H9 (cell line): ENCODE measurements at places on chromosomes 3 and 15. TPM values are rescaled to one million over a fixed set of nuclear protein-coding genes. Genes with fewer than 3 reads are reported as not detected.

Gene SENP7
- 8.0 and 8.4 TPM in 2 replicates for total RNA-seq

- DNase-seq = no peak
Observed at GRCh38 chr15:82798531-82799166, 7.2 kb downstream of the FSD2 start.

DNA sequence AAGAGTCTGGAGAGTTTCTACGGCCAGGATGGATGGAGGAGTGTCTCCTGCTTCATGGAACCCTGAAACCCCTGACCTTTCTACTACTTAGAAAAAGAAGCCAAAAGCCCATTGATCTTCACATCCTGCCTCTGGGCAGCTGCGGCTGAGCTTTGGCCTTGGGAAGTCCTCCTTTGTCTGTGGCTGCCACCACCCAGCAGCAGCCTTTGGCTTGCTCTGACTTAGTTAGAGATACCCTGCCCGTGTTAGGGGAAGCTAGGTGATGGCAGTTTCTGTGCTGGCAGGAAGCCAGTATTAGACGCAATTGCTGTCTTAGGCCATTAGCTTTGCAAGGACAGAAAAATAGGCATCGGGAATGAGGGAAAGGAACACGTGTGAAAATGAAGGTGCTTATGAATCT, 18.8 kb downstream of the APH1B start:
- no peak for DNase-seq

DNA sequence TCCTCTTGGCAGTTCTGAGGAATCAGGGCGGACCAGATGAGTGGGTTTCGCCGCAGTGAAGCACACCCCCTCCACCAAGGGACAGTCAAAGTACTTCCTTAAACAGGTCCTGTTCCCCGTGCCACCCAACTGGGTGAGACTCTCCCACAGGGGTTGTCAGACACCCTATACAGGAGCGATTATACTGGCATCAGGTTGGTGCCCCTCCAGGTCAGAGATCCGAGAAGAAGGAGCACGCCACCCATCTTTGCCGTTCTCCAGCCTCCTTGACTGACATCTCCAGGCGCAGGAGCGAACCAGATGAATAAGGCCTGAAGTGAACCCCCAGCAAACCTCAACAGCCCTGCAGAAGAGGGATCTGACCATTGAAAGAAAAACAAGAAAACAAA, 108.1 kb upstream of the ZBTB20 start:
- no peak for DNase-seq

GRCh38 chr15:68383161-68384074, 48.5 kb downstream of the ITGA11 start:
- DNase-seq = peak; percentile 27

DNA sequence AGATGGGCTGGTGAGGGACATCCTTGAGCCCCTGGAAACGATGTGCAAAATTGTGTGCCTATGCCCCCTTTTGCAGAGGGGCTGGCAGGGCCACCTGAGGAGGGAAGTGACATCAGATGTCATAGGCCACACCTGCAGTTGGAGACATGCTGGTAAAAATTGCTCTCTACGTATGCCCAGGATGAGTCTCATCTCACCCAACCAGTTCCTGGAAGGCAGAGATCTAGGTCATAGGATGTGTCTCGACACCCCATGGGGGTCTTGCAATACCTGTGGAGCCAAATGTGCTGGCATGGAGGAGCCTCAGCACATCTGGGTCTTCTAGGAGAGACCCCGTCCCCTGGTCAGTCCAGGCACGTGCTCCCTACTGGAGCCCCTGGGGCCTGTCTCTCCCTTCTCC, 96.5 kb upstream of the TLE3 start:
- DNase-seq = no peak

- DNase-seq = no peak
Observed at GRCh38 chr3:112096176-112096575, 10.0 kb downstream of the C3orf52 start.

Gene AMIGO3
- 3.0 and 3.8 TPM in 2 replicates for total RNA-seq

Gene CCDC32
- total RNA-seq = 8.9 and 11.1 TPM in 2 replicates

DNA sequence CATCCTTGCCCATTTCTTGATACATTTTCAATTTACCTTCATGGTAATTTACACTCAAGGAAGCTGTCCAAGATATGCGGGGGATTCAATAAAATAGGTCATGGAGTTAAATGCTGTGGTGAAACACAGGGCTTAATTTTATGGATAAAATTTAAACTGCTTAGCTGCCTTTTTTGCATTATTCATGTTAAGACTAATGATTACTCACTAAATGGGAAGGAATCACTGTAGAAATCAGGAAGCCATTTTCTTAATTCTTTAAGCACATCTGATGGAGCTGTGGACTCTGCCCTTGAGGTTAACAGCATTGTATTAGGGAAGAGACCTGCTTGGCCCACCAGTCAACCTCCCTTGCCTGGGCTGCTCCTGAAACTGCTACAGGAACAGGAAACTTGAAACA, 62.5 kb upstream of the RBP1 start:
- no peak for DNase-seq

DNA sequence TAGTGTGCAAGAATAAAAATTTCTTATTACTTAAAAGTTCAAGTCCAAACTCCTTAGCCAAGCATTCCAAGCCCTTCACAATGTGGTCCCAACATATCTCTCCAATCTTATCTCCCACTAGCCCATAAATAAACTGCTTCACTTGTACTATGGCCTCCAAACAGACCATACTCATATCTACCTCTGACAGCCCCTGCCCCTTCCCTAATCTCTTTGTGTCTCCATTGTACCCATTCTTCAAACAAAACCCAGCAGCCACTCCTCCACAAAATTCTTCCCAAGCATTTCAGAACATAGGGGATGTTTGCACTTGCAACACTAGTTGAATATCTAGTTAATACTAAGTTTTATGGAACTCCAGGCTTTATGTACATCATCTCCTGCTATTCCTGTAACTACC, 30.5 kb downstream of the LCMT2 start:
- no peak for DNase-seq

DNA sequence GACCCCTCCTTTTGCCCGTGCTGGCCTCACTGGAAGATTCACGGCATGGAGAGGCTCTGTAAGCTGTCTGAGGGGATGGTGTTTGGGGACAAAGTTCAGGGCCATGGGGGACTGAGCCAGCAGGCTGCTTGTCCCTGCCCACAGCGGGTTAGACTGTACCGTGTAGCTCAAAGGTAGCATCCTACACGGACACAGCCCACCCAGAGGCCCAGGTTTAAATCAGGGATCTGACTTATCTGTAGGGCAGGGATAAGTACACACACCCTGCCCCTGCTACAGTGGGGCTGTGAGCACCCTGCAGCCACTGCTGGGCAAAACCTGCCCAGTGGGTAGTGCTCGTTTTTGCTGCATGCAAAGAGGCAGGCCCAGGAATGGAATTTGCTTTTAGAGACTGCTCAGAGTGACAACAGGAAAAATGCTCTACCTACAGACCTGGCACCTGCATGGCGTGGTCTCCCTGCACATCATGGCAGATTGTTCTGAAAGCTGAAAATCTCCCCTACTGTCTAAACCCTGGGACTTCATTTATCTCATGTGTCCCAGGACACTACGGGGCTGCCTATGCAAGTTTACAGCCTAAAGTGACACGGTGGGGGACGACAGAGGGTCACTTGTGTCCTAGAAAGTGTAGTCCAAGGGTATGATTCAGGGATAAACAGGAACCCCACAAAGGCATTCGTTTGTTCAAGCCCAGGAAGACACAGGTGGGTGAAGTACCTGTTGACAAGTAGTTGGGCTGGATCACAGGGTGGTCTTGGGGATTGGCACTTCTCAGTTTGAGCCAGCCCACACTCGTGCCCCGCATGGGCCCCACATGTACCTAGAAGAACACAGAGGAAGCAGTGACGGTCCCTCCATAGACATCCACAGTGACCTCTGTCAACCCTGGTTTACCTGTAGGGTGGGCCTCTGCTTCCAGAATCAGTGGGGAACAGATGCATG, 27.7 kb downstream of the CHDH start:
- no peak for DNase-seq

GRCh38 chr3:58281069-58281468, 25.0 kb upstream of the RPP14 start:
- no peak for DNase-seq

DNA sequence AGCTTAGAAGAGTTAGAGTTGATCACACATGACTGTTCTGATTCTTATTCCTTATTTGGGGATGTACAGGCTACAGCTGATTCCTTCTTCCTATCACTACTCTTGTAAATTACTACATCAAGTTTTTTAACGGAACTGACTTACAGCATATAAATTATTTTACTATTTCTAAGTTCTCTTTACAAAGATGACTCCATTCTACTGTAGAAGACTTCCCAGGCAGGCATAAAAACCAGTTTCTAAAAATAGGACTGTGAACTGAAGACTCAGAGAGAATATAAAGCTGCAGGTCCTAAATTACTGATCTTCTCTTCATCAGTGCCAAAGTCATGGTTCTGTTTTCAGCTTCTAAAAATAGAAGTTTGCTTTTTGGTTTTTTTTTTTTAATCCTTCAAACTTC, 38.9 kb downstream of the ANO10 start:
- DNase-seq = no peak

DNA sequence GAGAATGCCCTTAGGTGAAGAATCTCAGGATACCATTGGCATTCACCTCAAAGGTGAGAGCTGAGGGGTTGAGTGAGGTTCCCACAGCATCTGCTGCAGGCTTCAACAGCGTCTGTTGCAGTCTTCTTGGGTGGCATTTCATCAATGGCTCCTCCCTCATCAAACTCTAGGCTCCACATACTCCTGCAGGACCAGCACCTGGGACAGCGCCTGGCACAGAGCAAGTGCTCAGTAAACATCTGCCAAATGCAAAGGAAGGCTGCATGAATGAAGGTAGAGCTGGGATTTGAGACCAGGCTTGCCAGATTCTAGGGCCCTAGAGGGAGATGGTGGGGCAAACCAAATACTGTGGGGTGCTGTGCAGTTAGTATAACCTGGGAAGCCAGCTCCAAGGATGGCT, 9.6 kb downstream of the TRH start:
- peak; percentile 35 for DNase-seq

GRCh38 chr15:33442449-33442848, 131.7 kb downstream of the RYR3 start:
- no peak for DNase-seq

Gene SIDT1
- total RNA-seq = not detected in 2 replicates

- no peak for DNase-seq
Observed at GRCh38 chr15:92005154-92005553, 151.6 kb downstream of the SLCO3A1 start.

- peak; percentile 77 for DNase-seq
Observed at GRCh38 chr3:54146506-54147239, 24.3 kb downstream of the CACNA2D3 start.

GRCh38 chr3:37139567-37140052, 34.8 kb downstream of the LRRFIP2 start:
- DNase-seq = no peak

DNA sequence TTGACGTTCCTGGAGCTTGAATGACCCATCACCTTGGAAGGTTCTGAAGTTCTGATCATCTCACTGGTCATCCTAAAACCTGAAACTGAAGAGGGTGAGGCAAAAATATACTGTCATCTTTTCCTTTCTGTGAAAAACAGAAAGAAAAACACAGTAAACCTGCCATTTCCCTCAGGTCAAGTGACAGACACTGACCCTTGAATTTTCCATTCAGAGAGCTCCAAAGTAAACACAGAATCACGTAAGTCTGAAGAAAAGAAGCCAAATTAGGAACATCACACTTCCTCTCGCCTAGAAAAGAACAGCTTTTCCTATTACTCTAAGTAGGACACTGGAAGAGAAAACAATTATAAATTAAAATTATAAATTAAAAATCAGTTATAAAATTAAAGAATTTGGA, 78.7 kb upstream of the TGFBR2 start:
- DNase-seq = no peak

GRCh38 chr3:51580418-51580817, 41.9 kb downstream of the RAD54L2 start:
- no peak for DNase-seq

Gene SCAANT1
- total RNA-seq = not detected in 2 replicates

GRCh38 chr3:97938444-97938843, 33.8 kb downstream of the RIOX2 start:
- DNase-seq = no peak

DNA sequence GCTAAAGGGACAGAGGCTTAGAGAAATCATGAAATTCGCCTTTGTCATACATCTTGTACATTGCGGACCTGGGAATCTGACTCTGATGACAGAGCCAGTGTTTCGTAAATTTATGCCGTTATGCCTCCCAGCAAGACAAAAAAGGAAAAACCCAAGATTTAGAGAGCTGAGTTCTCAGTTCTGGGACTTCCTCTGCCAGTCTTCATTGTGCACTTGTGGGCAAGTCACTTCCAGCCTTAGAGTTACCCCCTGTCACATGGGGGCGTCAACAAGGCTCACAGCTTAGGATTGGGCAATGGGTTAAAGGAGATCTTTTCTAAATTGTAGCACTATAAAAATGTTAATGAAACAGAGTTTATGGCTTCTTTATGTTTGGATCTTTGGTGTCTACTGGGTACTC, 41.9 kb upstream of the MITF start:
- DNase-seq = no peak
